ENCODE measurements at places on chromosomes 7 and 10. TPM values are rescaled to one million over a fixed set of nuclear protein-coding genes. Genes with fewer than 3 reads are reported as not detected.

DNA sequence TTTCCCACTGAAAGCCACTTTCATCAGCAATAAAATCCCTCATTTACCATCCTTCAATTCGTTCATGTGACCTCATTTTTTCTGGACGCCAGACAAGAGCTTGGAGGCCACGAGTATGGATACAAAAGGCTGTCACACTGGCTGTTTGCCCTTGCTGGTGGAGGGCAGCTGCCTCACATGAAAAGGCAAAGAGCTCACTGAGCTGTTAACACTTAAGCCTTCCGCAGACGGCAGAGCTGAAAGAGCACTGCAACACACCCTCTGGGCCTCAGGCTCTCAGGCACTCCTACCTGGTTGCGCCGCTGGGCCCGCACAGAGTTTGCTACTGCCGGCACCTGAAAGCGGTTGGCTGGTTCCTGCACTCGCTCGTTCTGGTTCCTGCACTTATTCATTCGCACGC lies 193.5 kb downstream of the CFTR start:
- no peaks in the 10 kb centered on the region for H3K4me1 ChIP-seq
- H3K27ac ChIP-seq = no peak overlapping the region
- peaks cover 2% of the 10 kb centered on the region for H3K27me3 ChIP-seq
- no peak for DNase-seq
- H3K4me3 ChIP-seq = no peak overlapping the region

DNA sequence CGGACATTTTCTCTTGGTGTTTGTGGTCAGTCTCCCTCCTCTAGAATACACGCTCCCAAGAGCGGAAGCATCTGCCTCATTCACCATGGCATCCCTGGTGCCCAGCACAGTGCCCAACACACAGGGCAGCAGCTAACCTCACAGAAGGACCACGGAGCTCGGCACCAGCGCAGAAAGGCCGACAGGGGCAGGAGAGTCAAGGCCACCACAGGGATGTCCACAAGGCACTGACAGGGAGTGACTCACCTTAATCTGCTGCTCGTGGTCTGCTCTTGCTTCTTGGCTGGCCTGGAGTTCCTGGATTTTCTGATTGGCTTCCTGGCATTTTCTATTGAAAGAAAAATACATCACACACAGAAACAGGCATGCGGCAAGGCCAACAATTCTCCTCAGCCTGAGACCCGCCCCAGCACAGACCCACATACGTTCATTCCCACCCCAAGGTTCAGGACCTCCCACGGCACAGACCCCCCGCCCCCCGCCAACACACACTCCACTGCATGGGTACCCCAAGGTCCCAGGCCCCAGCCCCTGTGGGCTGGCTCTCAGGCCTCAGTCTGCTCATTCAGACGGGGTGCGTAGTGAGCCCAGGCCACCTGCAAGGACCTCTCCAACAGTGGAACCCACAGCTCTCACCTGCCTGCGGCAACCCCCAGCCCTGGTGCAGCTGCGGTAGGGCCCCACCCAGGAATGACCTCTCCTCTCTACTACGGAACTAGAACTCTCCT lies 14.9 kb downstream of the MAD1L1 start:
- no peak overlapping the region for H3K4me3 ChIP-seq
- H3K27me3 ChIP-seq = no peaks in the 10 kb centered on the region
- no peak for DNase-seq
- peaks cover 35% of the 10 kb centered on the region for H3K36me3 ChIP-seq
- no peak overlapping the region for H3K27ac ChIP-seq

Gene GAD2
- total RNA-seq = not detected

Gene CUEDC2
- 67.6 TPM for total RNA-seq

- no peak overlapping the region for H3K4me3 ChIP-seq
- H3K27ac ChIP-seq = no peak overlapping the region
- no peaks in the 10 kb centered on the region for H3K36me3 ChIP-seq
- H3K4me1 ChIP-seq = no peaks in the 10 kb centered on the region
- peaks cover 9% of the 10 kb centered on the region for H3K27me3 ChIP-seq
Measured at GRCh38 chr7:127189074-127189473, 63.7 kb downstream of the GRM8 start.

DNA sequence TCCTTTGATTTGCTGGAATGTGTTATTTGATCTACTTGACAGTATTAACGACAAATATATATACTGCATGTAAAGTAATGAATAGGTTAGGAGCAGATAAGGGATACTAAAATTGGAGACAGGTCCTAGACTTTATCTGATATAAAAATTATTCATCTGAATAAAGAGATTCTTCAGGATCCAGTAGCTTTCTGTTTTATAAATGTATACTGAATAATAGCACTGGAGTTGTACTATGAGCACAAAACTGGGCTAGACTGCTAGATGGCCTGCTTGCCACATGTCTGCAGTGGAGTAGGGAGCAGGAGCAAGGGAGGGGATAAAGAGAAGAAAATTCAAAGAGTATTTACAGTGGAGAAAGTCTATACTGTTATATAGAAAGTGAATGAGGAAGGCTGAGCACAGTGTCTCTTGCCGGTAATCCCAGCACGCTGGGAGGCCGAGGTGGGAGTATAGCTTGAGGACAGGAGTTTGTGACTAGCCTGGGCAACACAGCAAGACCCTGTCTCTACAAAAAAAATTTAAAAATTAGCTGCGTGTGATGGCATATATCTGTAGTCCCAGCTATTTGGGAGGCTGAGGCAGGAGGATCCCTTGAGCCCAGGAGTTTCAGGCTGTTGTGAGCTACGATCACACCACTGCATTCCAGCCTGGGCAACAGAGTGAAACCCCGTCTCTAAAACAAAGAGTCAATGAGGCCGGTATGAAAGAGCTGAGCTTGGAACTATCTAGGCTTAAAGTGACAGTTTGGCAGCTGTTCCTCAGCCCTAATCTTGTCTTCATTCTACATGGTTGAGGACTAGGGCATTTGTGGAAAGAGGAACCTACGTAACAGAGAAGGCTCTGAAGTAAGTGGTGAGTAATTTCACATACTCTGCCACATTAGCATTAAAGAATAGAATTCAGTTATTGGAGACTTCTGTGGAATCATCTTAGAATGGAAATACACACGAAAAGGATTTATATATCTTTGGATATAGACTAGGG lies 41.8 kb downstream of the CD36 start:
- no peak for DNase-seq
- H3K27ac ChIP-seq = no peak overlapping the region
- no peaks in the 10 kb centered on the region for H3K27me3 ChIP-seq
- H3K36me3 ChIP-seq = no peaks in the 10 kb centered on the region
- H3K4me3 ChIP-seq = no peak overlapping the region

GRCh38 chr7:96316949-96317348 lies 4.9 kb downstream of the SLC25A13 start:
- no peak for DNase-seq
- H3K4me1 ChIP-seq = peaks cover 35% of the 10 kb centered on the region
- H3K4me3 ChIP-seq = no peak overlapping the region
- no peak overlapping the region for H3K27ac ChIP-seq

DNA sequence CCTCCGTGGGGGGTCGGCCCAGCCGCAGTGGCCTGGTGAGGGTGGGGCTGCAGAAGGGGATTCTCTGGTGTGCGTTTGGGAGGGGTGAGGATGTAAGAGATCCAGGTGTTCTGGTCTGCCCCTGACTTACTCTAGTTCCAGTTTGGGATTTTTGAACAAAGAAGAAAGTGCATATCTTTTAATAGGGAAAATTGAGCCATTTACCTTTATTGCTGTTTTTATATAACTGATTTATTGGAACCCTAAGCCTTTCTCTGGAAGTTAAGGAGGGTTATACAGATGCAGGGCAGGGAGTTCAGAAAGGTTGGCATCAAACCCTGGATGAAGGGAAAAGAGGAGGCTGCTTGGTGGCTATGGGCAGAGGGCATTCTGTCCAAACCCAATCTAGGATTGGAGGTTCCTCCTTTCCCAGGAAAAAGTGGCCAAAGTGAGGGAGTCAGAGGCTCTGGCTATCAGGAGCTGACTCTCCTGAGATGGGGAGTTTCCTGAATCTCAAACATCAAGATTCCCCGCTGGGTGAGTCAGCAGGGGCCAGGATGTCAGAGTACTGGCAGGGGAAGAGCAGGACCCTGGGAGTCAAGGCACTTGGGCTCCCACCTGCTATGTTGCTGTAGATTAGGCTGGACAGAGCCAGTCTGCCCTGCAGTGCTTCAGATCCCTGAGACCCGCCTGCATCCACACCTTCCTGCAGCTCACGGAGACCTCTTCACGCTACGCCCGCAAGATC lies 67.5 kb downstream of the CLIP2 start:
- no peak overlapping the region for H3K4me3 ChIP-seq
- no peaks in the 10 kb centered on the region for H3K27me3 ChIP-seq
- H3K4me1 ChIP-seq = no peaks in the 10 kb centered on the region
- no peak for DNase-seq

GRCh38 chr10:69715156-69715898 lies 85.3 kb downstream of the FAM241B start:
- DNase-seq = no peak
- H3K27me3 ChIP-seq = peaks cover 10% of the 10 kb centered on the region
- no peak overlapping the region for H3K4me3 ChIP-seq
- no peaks in the 10 kb centered on the region for H3K4me1 ChIP-seq

GRCh38 chr10:35554036-35554435 lies 51.1 kb upstream of the GJD4 start:
- peaks cover 3% of the 10 kb centered on the region for H3K4me1 ChIP-seq
- no peaks in the 10 kb centered on the region for H3K27me3 ChIP-seq
- H3K27ac ChIP-seq = no peak overlapping the region
- peaks cover 18% of the 10 kb centered on the region for H3K36me3 ChIP-seq
- H3K4me3 ChIP-seq = no peak overlapping the region
- no peak for DNase-seq

- no peak overlapping the region for H3K27ac ChIP-seq
- peaks cover 4% of the 10 kb centered on the region for H3K27me3 ChIP-seq
- no peak for DNase-seq
- no peaks in the 10 kb centered on the region for H3K4me1 ChIP-seq
Measured at GRCh38 chr10:98323221-98324164, 55.5 kb upstream of the LOXL4 start.

DNA sequence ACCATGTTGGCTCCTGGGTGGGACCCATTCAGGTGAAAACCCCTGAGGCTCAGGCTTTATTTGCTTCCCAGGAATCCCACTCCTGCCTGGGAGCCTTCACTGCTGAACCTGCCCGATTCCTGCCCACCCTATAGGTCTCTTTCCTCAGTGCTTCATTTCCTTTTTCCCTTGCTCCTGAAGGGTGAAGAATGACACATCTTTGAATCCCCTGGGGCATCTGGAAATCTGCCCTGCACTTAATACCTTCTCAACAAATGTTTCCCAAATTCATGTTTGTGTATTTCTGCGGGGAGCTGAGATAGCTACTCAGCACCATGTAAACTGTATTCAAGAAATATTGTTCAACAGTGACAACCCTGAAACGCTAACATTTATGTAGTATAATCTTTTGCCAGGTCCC lies 10.3 kb upstream of the PCBD1 start:
- H3K27ac ChIP-seq = no peak overlapping the region
- peaks cover 2% of the 10 kb centered on the region for H3K27me3 ChIP-seq
- H3K36me3 ChIP-seq = no peaks in the 10 kb centered on the region
- H3K4me3 ChIP-seq = no peak overlapping the region
- H3K4me1 ChIP-seq = no peaks in the 10 kb centered on the region
